Urothelium cell line (cell line): ENCODE measurements at places on chromosomes 3 and 15.

GRCh38 chr15:48515500-48515899, 130.0 kb downstream of the FBN1 start:
- no peak for DNase-seq

GRCh38 chr3:46406788-46407611, at the start of the genes CCR5AS and CCRL2:
Gene CCR5AS (minus strand): TSS chr3:46407066.
Gene CCRL2 (plus strand): TSS chr3:46407259. CDS start chr3:46408080, 821 bp downstream.
- peak; percentile 71 for DNase-seq

DNA sequence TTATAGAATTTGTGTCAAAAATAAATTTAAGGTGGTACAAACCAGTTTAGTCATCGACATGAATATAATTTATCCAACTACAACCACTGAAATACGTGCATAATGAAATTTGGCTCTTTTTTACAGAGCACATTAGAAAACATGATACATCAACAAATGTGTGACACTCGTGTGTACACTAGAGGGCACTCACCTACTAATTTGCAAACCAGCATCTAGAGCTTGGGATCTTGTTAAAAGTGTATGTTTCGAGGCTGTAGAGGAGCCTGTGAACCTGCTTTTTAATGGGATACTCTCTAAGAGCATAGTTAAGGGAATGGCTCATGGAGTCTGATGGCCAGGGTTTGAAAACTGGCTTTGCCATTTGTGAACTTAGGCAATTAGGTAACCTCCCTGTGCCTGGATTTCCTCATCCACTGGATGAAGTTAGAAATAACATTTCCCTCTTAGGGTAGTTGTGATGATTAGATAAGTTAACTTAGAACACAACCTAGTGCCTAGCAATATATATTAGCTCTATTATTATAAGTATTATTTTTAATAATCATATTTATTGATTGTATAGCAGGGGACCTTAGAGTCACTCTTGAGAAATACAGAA, 8.8 kb upstream of the CPOX start:
- peak; percentile 66 for DNase-seq

GRCh38 chr3:29973763-29974162, 632.6 kb upstream of the TGFBR2 start:
- no peak for DNase-seq

DNA sequence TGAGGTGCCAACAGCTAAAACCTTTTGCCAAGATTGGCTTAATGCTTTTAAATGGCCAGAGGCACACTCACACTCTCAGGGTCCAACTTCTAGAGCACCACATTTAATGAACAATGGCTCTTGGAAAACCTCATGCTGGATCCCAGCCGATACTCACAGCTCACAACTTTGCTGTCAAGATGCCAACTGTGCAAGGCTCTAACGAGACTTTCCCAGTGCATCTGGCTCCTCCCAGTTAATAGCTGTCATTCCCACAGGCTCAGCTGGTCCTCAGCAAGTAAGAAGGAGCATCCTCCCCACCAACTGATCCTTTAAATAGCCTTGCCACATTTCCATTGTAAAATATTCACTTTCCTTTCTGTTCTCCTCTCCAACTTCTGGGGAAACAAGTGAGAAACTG, 20.3 kb upstream of the FRMD4B start:
- DNase-seq, result no peak

- DNase-seq, result peak; percentile 15
Observed at GRCh38 chr3:107263269-107264021, 113.8 kb upstream of the CCDC54 start.

DNA sequence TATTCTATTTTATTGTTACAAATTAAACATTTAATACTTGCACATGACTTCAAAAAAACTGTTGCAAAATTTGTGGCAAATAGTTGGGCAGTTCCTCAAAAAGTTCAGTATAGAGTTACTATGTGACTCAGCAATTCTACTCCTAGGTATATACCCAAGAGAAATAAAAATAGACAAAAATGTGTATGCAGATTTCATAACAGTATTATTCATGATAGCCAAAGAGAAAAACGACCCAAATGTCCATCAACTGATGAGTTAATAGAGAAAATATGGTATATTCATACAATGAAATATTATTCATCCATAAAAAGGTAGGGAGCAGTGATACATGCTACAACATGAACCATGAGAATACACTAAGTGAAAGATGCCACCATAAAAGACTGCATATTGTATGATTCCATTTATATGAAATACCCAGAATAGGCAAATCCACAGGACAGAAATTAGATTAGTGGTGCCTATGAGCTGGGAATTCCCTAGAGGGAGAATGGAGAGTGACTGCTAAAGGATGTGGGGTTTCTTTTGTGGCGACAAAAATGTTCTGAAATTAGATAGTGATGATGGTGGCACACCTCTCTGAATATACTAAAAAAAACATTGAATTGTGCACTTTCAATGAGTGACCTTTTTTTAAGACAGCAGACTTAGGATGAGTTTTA, 31.6 kb upstream of the CLASP2 start:
- no peak for DNase-seq

- DNase-seq, result no peak
Observed at GRCh38 chr3:1609416-1609815, 489.2 kb upstream of the CNTN4 start.

- no peak for DNase-seq
Observed at GRCh38 chr15:94494732-94495131, 263.4 kb downstream of the MCTP2 start.

GRCh38 chr3:4928277-4928789, 50.9 kb upstream of the BHLHE40 start:
- no peak for DNase-seq

GRCh38 chr3:147518465-147518864, 109.3 kb downstream of the ZIC1 start:
- DNase-seq, result no peak

- DNase-seq, result no peak
Observed at GRCh38 chr3:37115446-37115845, 58.9 kb downstream of the LRRFIP2 start.

DNA sequence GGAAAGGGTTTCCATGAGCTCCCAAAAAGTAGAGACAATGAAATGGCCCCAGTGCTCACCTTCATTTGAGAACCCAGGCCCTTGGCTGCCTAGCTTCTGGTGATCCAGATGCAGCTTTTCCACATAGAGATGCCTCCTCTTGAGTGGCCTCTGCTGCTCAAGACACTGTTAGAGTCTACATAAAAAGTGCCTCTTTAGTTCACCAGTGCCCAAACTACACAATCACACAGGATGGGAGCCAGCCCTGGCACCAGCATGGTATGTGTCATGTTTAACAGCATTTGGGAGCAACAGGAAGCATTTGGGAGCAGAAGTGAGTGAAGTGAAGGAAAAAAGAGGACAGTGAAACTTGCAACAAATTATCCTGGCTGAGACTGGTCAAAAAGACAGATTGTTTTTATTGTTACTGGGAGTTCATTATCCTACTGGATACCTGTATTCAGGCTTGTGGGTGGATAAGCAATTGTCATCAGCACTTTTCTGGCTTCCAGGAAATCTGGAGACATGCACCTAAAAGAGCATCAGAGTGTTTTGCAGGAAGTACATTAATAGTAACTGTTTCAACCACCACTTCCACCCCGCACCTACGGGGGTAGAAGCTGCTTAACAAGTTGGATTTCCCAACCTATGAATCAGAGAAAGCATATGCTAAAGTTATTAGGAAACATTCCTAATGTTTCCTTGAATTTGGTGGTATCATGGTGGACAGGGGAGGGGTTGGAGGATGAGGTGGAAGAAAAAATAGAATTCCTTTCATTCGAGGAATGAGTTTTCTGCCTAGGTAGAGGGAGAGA, 416.2 kb downstream of the IGSF11 start:
- no peak for DNase-seq

DNA sequence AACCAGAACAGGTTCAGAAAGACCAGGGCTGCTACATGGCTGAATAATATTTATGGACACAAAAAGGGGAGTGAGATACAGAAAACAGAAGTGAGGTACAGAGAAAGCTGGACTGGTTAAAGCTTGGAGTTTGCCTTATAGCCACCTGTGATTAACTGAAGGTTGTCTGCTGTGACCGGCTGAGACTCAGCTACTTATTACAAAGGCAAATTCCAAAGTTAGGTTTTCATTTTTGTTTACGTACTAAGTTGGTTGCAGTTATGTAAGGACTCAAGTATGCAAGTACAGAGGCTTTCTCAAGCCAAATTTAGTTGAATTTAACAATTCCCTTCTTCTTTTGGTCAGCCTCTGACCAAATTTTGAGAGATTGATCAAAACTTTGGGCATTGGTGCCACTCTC, 264.6 kb downstream of the THSD4 start:
- no peak for DNase-seq

- DNase-seq, result no peak
Observed at GRCh38 chr15:59388670-59389069, 16.0 kb upstream of the MYO1E start.

DNA sequence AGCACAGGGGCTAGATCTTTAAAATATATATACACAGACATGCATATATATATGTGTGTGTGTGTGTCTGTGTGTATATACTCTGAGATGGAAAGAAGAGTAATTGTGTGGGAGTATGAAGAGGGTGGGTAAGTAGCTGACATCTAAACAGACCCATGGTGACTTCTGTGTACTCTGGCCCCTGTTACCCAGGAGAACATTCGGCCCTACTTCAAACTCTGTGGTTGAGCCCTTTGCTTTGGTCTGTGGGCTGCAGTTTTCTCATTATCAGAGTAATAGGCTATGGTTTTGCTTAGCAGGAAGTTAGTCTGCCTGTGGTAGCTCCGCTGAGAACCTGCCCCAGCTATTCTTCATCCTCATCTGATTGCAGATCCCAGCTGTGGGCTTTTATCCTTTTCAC, 141.4 kb downstream of the RBPMS2 start:
- DNase-seq, result no peak

GRCh38 chr3:49650177-49650576, 24.0 kb upstream of the APEH start:
- DNase-seq, result no peak

GRCh38 chr3:30548600-30548999, 57.8 kb upstream of the TGFBR2 start:
- DNase-seq, result no peak

DNA sequence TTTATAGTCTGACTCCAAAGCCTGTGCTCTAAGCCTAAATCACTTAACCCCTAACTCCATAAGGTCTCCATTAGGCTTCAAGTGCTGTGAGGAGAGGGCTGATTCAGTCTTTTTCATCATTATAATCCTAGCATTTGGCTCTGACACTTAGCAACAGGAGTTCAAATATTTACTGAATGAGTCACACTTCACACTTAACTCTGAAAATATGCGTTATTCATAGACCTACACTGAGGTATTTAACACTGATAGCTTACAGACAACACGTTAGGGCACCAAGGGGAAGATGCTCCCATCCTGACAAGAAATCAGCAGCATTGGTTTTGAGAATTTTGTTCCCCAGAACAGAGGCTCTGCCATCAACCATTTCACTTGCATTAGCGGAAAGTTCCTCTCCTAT, 53.5 kb downstream of the MSL2 start:
- DNase-seq, result peak; percentile 57

DNA sequence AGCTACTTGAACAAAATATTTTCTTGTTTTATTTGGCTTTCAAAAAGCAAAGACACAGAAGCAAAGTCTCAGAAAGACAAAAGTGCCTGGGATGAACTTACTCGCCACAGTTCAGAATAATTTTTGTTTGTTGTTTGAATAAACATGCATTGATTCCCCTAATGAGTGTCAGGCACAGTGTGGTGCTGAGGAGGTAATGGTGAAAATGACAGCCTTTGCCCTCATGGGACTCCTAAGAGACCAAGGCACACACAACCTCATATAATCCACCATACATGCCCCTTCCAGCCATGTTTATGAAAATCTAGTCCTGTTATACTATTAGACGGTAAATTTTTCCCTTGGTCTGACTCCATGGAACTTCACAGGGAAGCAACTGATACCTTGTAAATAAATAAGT, 2.5 kb downstream of the GOLIM4 start:
- DNase-seq, result no peak

DNA sequence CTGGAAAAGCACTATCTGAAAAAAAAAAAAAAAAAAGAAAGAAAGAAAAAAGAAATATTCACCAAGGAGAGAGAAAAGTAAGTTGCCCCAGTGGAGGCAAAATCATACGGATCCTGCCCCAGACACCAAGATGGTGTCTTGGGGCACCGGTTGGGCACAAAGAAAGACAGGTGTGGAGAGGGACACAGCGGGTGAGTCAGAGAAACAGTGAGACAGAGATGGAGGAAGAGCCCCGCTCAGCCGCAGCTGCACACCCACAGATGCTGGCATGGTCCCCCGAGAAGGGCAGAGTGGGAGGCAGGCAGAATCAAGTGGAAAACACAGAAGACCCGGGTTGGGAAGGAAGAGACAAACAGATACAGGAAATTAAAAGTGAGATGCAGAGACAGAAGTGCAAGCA, 129.7 kb upstream of the SMAD3 start:
- DNase-seq, result no peak

DNA sequence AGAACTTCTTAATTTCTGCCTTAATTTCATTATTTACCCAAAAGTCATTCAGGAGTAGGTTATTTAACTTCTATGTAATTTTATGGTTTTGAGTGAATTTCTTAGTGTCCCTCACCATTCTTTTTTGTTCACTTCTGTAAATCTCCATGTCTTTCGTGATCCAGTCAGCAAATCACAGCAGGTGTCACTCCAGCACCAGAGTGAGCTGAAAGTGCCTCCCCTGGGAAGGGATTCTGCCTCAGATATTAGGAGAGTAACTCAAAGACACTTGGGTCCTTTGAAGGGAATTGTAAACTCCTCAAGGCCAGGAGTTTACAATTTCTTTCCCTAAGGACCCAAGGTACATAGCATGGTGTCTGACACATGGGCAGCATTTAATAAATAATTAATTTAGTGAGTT, 207.6 kb upstream of the AZI2 start:
- no peak for DNase-seq

DNA sequence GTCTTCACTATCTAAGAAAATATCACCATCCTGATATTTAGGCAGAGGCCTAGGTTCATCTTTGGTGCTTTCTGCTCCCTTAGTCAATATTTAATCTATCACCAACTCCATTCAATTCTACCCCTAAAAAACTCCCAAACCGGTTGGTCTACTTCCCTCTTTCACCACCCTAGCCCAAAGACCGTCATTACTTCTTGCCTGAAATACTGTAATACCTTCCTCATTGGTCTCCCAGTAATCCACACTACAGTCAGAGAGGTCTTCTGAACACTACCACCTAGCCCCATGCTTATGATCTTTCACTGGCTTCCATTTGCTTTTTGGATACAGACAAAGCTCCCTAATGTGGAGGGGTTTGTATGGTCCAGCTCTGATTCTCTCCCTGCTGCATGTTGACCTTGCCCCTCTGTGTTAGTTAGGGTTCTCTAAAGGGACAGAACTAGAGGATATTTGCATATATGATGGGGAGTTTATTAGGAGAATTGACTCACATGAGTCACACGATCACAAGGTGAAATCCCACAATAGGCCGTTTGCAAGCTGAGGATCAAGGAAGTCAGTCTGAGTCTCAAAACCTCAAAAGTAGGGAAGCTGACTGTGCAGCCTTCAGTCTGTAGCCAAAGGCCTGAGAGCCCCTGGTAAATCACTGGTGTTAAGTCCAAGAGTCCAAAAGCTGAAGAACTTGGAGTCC, 36.4 kb upstream of the ATP2C1 start:
- DNase-seq, result no peak

- DNase-seq, result peak; percentile 74
Observed at GRCh38 chr3:20040548-20041196, 426 bp downstream of the KAT2B start.

GRCh38 chr3:105317841-105318240, 48.9 kb upstream of the ALCAM start:
- no peak for DNase-seq

- no peak for DNase-seq
Observed at GRCh38 chr3:47782446-47783308, 984 bp upstream of the SMARCC1 start.

- no peak for DNase-seq
Observed at GRCh38 chr3:8842293-8842692, 72.9 kb upstream of the OXTR start.
